Cardiac septum (tissue), 1 donor: ENCODE measurements at places on chromosomes 11 and 22.

DNA sequence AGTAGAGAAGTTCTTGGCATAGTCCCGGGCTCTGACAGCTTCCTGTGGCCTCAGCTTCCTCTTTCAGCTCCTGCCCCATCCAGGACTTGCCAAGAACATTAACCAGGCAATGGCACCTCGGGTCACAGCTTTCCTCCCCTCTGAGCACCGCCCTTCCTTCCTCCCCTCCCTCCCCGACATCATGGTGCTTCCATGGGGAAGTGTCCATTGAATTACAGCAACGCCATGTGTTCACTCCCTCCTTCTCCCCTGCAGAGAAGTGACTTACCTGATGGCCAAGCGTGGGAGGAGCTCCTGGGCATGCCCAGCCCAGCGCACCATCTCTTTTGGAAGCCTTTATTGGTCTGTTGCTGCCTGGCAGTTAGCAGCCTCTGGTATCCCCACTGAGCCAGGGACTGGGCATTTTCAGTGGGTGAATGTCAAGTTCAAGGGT lies 25.8 kb upstream of the DAGLA start:
- no peak for DNase-seq

- peak; percentile 64 for DNase-seq
Measured at GRCh38 chr11:116179401-116179800, 593.4 kb downstream of the BUD13 start.

DNA sequence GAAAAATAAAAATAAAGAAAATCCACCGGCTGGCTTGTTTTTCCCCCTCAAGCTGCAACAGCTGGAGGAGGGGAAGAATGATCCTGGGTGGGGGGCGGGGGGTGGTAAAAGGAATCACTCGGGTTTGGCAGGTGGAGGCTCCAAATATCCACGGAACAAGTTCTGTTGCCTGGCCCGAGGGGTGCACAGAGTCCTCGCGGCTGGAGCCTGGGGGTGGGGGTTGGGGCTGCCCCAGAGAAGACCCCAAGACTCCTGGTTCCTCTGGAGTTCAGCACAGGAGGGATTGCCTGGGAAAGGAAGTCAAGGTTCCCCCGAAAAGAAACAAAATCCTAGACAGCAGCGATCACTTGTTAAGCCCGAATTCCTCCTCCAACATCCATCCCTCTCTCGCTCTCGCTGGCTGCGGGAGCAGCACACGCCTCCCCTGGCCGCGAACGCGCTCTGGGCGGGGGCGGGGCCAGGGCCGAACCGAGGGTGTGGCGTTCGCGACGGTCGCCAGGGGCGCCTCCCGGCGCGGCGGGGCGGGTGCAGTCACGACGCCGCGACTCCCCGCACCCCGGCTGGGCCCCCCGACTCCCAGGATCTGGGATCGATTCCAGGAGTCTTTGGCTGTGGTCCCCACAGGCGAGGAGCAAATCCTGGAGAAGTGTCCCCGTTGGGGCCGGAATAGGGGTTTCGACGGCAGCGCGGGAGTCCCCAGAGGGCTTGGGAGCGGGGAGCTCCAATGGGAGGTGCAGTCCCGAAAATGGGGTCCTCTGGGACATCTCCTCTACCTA lies at the start of gene KCNA4:
KCNA4 (minus strand) TSS at position 443 of the 776 bp plus-strand sequence. CDS start 4,352 bp downstream, outside the sequence.
- peak; percentile 72 for DNase-seq

DNA sequence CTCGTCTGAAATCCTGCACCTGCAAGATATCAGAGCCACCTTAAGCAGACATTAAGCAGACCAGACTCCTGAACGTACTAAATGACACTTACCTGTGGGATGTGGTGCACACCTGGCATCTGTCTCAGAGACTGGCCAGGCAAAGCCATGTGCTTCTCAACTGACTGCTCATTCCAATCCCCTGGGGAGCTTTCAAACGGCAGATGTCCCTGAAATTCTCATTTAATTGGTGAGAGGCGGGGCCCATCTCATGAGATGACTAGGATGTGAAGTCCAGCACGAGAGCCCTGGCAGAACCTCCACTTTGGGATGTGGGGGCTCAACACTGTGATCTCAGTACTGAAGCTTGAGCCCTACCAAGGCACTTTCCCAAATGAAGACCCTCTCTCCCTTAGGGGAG lies 84.9 kb upstream of the HMGXB4 start:
- DNase-seq, result peak; percentile 19

- DNase-seq, result no peak
Measured at GRCh38 chr11:68579455-68579854, 104.9 kb upstream of the GAL start.

DNA sequence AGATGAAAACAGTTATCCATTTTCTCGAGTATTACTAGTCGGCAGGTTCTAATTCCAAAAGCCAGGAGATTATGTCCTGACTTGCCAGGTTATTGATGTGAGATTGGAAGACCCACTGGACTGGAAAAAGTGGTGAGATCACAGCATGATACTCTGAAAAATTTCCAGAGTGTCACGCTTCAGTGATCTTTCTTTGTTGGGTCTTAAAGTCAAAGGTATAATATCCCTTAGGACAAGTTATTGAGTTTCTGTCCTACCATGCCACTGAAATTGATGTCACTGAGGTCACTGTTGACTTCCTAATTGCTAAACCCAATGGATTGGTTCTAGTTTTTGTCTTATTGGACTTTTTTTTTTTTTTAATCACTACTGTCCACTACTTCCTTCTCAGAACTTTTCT lies 104.5 kb upstream of the GRAMD1B start:
- no peak for DNase-seq
